ENCODE measurements at places on chromosomes 2 and 18. TPM values are rescaled to one million over a fixed set of nuclear protein-coding genes. Genes with fewer than 3 reads are reported as not detected.

TXNL1 gene
- 35.2 TPM for total RNA-seq

FBXO15 gene
- not detected for total RNA-seq

DNA sequence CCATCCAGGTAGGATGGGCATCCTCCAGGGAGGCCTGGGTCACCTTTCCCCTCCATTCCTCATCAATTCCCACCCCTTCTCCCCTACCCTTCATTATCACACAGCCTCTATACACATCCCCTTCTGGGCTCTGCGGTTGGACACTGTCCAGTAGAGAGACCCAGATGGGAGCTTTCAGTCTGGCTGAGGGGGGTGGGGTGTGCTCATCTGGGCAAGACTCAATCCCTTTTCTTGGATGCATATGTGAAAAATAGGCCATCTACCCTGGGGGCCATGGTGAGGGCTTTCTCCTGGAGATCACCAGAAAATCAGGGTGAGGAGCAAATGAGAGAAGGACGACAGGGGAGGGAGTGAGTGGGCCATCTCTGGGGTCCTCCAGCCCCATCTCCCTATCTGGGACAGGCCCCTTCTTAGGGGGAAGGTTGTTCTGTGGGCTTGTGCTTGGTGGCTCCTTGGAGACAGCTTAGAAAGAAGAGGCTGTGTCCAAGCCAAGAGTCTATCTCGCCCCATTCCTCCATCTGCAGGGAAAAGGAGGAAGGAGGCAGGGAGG lies 160.1 kb downstream of the DYSF start:
- H3K36me3 ChIP-seq: no peaks in the 10 kb centered on the region
- H3K27me3 ChIP-seq: no peaks in the 10 kb centered on the region
- no peak for DNase-seq
- H3K4me3 ChIP-seq: no peak overlapping the region
- peaks cover 16% of the 10 kb centered on the region for H3K4me1 ChIP-seq
- no peak overlapping the region for H3K27ac ChIP-seq

RGPD4 gene
- not detected for total RNA-seq

- H3K4me3 ChIP-seq: no peak overlapping the region
- H3K27ac ChIP-seq: no peak overlapping the region
- H3K4me1 ChIP-seq: no peaks in the 10 kb centered on the region
- DNase-seq: no peak
- H3K27me3 ChIP-seq: no peaks in the 10 kb centered on the region
These were observed 37.5 kb downstream of the ADAM17 start for GRCh38 chr2:9518163-9518562.

ZCCHC2 gene
- 22.7 TPM for total RNA-seq

Data from right lobe of liver (tissue), 6 donors.